Esophagus squamous epithelium (tissue), 5 donors: ENCODE measurements at places on chromosomes 11 and 22.

DNA sequence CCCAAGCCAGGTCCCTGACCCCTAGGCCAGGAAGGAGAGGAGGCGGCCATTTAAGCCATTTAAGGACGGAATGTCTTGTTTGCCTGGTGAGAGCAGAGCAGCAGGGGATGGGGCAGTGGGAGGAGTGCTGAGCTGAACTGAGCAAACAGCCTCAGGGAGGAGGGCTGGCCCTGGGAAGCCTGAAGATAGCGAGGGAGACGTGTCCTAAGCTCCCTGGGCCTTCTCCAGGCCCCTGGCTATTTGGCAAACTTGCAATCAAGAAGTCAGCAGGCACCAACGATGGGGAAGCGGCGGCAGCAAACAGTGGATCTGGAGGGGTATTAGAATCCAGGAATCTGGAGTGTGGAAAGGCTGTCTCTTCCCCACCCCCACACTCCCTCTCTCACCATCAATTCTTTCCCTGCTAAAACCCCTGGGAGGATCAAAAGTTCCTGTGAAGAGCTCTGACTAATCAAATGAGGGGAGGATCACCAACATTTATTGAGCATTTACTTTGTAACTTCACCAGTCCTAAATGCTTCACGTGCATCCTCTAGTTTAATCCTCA lies 8.8 kb downstream of the BCL9L start:
- no peak for DNase-seq

- DNase-seq, result no peak
These were observed 58.4 kb downstream of the CD82 start for GRCh38 chr11:44623731-44624491.

- no peak for DNase-seq
These were observed 39.2 kb downstream of the P4HA3 start for GRCh38 chr11:74272276-74272675.

DNA sequence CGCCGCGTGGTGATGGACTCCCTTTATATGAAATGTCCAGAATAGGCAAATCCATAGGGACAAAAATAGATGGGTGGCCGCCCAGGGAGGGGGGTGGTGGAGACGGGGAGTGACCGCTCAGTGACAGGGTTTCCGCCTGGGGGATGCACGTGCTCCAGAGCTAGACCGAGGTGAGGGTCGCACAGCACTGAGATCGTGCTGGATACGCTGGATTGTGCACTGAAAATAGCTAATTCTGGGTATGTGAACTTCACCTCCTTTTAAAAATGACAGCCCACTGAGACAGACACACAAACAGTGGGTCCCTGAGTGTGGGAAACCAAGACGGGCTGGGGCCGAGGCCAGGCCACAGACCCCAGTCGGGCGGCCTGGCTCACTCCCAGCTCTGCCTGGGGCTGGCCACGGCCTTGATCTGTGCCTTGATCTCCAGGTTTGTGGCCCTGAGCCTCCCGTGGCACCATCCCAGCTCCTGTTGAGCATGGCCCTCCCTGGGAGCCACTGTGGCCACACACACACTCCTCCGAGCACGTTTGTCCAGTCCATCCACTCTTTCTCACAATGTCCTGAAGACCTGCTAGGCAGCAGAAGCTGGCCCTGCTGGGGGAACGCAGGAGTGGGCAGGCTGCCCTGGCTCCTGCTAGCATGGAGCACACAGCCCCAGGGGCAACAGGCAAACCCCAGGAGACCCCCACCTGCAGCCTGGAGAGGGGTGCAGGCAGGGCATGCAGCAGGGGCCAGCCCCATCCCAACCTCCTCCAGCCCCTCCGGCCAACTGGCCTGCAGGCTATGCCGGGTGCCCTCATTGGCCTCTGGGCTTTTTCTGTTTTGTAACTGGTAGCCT lies 41.0 kb upstream of the TH start:
- no peak for DNase-seq

- DNase-seq, result no peak
These were observed 167.1 kb downstream of the ETS1 start for GRCh38 chr11:128420265-128420664.

GRCh38 chr22:38881464-38881871 lies 9.5 kb upstream of the CBX6 start:
- no peak for DNase-seq

DNA sequence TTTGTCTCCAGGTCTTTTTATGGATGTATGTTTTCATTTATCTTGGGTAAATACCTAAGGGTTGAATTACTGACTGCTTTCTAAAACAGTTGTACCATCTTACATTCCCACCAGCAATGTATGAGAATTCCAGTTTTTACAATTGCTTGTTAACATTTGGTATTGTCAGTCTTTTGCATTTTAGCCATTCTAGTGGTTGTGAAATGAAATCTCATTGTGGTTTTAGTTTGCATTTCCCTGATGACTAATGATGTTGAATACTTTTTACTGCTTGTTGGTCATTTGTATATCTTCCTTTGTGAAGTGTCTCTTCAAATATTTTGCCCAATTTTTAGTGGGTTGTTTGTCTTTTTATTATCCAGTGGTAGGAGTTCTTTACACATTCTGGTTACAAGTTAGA lies 92.8 kb downstream of the ARFGAP2 start:
- no peak for DNase-seq

DNA sequence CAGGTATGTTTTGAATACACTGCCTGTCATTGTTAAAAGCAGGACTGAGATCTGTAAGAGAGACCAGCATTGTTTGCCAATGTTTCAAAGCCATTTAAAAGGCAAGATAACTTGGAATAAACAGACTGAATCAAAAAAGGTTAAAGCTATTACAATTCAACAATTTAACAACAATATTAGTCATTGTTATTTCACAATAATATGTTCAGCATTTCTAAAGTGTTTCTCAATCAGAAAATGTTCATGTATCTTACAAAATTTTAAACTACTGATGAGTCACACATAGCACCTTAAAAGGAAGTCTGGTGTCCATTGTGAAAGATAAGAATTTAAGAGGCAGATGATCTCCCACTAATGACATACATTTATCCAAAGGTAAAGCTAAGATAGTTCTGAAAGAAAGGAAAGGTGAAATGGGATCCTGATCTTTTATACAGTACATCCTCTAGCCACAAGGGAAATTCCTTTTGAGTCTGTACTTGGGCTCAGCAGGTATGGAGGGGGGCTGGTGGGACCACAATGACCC lies 79.7 kb downstream of the MAML2 start:
- DNase-seq, result no peak

DNA sequence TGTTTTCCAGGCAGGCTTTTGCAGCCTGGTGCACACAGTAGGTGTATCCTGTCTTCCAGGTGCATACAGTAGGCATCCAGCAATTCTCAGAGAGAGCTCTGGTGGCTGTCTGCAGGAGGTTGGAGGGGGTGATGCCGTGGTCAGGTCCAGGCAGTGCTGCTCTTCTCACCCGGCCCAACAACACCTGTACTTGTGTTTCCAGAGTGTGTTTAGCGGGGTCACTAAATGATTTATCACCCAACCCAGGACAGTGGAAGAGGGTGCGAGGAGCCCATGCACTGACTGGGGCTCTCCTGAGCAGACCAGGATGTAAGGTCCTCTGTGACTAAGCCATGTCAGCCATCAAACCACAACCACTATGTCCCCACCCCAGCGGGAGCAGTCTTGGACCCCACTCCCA lies 18.6 kb upstream of the FGF3 start:
- DNase-seq, result no peak

- no peak for DNase-seq
These were observed 362.5 kb downstream of the TBC1D22A start for GRCh38 chr22:47124961-47125360.

GRCh38 chr11:85771568-85771967 lies 39.4 kb downstream of the SYTL2 start:
- DNase-seq, result no peak

- DNase-seq, result no peak
These were observed 2.6 kb downstream of the CNTF start for GRCh38 chr11:58625086-58625485.

- DNase-seq, result peak; percentile 3
These were observed 16.2 kb upstream of the LDLRAD3 start for GRCh38 chr11:35927682-35928081.

DNA sequence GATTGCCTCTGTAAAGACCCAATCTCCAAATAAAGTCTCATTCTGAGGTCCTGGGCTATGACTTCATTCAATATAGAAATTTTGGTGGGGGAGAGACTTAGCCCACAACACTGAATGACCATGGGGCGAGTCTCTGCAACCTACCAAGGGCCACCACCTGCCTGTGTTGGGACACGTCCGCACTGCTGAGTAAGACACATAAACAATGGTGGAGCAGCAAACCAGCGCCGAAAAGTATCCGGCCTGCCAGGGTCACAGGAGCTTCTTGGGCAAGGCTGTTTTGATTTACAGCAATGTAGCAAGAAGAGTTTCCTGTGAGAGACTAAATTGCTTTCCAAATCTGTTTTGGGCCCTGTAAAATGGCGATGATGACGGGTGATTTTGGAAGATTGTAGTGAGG lies 122.3 kb downstream of the SHANK2 start:
- DNase-seq, result no peak

- DNase-seq, result no peak
These were observed 9.0 kb upstream of the MARK2 start for GRCh38 chr11:63829823-63830489.

- no peak for DNase-seq
These were observed 110.1 kb downstream of the CCDC81 start for GRCh38 chr11:86484795-86485166.

DNA sequence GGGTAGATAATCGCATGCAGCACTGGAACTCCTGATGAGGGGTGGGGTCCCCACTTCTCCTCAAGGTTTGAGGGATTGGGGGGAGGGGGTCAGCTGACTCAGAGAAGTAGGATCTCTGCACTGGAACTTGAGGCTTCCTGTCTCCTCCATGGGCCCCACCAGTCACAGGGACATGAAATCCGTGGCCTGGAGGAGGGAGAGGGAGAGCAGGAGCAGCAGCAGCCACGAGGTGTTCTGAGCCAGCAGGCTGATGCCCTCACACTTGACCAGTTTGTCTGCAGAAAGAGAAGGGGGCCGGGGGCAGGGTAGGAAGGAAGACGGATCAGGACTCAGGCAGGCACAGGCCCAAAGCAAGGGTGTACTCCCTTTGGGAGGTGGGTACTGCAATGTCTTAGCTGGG lies 3.7 kb downstream of the THY1 start:
- no peak for DNase-seq

GRCh38 chr11:71201231-71201630 lies 51.1 kb downstream of the SHANK2 start:
- DNase-seq, result no peak

DNA sequence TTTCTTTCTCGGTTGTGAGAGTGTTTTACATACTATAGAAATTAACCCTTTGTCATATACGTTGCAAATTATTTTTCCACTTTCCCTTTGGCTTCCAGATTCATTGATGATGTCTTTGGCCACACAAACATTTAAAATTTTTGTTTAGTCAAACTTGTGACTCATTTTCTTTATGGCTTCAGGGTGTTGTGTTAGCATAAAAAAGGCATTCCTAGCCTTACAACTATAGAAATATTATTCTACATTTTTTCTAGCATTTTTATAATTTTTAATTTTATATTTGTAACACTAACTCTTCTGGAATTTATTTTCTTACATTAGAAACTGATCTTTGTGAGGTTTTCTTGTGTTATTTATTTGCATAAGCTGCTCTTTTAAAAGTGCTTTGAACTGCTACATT lies 12.1 kb downstream of the GRIA4 start:
- no peak for DNase-seq

DNA sequence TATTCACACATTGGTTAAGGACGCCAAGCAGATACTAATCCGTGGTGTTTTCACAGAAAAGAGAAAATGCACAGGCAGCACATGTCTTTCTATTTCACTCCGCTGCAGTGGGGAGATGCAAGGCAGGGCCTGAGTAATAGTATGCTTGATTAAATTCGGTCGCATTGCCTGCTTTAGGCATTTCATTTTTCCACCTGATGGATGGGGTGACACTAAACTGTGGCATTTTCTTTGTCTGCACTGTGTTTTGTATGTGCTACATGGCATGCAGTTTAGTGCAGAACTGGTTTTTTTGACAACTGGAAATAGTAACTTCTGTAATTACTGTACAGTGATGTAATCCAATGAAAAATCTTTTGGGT lies 94.9 kb downstream of the SLC17A6 start:
- DNase-seq, result no peak

DNA sequence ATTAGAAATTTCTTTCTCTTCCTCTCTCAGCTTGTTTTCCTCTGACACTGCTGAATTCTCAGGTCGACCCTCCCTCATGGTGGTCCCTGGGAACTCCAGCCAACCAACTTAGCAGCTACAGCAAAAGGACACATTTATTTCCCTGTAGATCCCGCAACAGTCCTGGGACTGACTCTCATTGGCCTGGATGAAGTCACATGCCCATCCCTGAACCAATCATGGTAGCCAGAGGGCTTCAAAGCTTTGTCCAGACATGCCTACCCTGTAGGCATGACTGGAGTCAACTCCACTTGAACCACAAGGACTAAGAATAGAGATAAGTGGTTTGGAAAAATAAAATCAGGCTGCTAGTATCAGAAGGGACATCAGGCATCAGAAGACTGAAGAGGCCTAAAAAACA lies 84.6 kb upstream of the LRRC55 start:
- DNase-seq, result no peak

GRCh38 chr11:64051297-64051696 lies 15.6 kb downstream of the FLRT1 start:
- DNase-seq, result no peak

- DNase-seq, result no peak
These were observed 796.3 kb upstream of the RAG2 start for GRCh38 chr11:37394236-37394870.

GRCh38 chr11:128283451-128283850 lies 303.9 kb downstream of the ETS1 start:
- no peak for DNase-seq

DNA sequence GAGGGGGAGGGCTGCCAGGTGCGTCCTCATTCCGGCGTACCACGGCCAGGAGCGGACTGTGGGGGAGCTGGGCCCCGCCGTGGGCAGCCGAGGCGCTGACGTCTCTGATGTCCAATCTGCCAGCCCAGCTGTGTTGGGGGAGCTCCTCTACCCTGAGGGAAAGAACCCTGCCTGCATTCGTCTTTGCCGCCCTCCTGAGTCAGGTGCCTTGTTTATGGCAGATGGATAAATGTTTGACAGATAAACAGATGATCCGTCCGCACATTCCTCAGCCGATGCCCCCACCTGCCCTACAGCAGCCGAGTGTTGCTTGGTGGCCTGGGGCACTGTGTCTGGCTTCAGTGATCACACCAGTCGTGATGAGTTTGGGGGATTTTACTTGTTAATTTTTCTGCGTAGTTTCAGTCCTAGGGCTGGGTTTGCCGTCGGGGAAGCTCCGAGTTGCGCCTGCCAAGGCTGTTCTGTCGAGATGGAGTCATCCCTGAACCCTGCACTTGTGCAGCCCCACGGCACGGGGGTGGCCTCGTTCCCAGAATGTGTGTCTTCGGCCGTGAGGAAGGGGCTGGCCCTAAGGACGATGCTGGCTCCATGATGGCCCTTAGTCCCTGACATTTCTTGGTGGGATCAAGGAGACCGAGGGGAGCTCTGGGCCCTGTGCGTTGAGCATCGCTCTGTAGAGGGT lies 1083.9 kb downstream of the BRD1 start:
- no peak for DNase-seq

DNA sequence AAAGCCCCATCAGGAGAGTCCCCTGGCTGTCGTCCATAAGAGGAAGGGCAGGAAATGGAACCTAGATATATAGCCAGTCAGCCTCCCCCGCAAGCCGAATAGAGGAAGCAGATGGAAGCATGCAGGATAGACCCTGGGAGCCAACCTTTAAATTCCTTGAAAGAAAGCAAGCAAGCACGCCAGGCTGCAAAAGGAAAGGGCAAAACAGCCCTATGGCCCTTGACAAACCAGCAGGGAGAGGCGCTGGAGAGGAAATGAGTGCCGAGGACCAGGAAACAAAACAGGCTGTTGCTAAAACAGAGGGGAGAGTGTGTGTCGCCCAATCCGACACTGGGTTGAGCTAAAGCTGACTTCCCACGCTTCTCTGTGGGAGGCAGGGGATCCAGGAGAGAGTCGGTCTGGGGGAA lies 203.5 kb upstream of the MTNR1B start:
- DNase-seq, result no peak
